Occipital lobe (tissue), 3 donors: ENCODE measurements at places on chromosomes 4 and X. TPM values are rescaled to one million over a fixed set of nuclear protein-coding genes. Genes with fewer than 3 reads are reported as not detected.

DNA sequence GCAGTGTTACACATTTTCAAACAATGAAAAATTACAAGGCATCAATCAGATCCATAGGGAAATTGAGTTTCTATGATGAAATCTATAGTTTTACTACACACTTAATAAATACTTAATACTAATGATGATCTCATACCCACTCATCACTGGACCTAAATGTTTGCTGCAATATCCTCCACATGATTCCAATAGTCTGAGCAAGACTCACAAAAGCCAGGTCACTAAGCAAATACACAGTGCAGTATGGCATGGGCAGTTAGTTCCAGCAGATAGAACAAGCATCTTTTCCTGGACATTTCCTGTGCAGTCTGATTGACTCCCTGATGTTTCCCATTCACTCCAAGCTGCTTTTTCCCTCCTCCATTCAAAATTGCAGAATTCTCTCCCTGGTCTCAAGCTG lies 109.0 kb upstream of the ATOH1 start:
- DNase-seq = no peak

GRCh38 chr4:141020801-141021261 lies 112.4 kb downstream of the RNF150 start:
- DNase-seq = no peak

DNA sequence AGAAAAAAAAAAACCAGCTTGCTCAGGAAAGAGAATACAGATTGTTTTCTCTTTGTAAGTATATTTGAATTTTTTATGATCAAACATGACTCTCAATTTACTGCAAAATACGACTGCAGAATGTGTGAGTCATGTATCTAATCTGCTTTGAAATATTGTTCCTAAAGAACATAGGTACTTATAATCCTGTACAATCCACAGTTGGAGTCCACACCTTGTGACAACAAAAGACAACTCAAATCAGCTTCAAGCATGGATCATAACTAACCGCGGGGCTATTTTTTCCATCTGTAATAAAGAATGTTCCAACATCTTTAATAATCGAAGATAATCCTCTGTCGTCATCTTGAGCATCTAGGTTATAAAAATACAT lies 77.8 kb upstream of the STIM2 start:
- DNase-seq = no peak

- DNase-seq = no peak
These were observed 1.1 kb upstream of the HDAC6 start for GRCh38 chrX:48800574-48801279.

DNA sequence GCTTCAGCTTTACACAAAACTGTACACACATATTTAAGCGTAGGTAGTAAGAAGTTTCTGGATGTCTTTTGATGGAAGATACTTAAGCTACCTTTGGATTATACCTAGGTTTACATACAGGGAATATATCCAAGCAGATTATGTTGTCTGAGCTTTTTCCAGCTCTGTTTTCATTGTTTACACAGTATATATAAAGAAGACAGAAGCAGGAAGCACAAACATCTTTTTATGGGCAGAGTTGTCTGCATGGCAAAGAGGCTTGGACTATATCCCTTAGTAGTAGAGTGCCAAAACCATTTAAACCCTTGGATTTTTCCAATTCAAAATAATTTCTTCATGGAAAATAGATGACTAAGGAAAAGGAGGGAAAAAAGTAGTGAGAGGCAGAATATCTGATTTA lies 329.4 kb upstream of the AGA start:
- DNase-seq = no peak

DNA sequence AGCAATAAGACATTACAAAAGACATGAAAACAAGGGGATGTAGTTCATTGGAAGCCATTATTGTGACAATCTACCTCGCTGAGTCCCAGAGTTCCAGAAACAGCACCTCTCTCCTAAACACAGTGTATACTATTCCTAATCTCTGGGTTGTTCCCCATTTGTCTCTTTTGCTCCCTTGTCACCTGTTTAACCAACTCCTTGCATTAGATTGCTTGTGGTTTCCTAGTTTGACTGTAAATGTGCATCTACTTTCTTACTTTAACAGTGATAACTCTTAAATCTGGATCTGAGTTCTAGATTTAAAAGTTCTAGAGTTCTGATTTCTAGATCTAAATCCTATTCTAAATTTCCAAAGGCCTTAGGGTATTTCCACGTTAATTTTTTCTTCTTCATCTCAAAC lies 71.6 kb upstream of the TET2 start:
- DNase-seq = no peak

GRCh38 chr4:157245351-157245750 lies 24.8 kb downstream of the GRIA2 start:
- DNase-seq = no peak

DNA sequence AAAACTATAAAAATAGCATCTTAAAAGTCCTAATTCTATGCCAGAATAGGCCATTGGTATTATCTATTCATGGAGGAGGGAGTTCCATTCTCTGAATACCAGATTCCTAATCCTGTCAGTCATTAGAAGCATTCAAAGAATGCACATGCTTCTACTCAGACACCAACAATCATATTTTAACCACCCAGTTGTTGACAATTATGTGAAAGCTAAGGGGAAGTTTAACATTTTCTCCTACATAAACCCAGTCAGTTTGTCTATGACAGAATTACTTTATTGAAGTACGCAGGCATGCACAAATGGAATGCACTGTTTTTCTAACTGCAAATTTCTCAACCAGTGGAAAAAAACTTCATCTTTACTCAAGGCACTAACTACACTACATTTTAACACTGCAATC lies 69.6 kb upstream of the MTNR1A start:
- DNase-seq = no peak

DNA sequence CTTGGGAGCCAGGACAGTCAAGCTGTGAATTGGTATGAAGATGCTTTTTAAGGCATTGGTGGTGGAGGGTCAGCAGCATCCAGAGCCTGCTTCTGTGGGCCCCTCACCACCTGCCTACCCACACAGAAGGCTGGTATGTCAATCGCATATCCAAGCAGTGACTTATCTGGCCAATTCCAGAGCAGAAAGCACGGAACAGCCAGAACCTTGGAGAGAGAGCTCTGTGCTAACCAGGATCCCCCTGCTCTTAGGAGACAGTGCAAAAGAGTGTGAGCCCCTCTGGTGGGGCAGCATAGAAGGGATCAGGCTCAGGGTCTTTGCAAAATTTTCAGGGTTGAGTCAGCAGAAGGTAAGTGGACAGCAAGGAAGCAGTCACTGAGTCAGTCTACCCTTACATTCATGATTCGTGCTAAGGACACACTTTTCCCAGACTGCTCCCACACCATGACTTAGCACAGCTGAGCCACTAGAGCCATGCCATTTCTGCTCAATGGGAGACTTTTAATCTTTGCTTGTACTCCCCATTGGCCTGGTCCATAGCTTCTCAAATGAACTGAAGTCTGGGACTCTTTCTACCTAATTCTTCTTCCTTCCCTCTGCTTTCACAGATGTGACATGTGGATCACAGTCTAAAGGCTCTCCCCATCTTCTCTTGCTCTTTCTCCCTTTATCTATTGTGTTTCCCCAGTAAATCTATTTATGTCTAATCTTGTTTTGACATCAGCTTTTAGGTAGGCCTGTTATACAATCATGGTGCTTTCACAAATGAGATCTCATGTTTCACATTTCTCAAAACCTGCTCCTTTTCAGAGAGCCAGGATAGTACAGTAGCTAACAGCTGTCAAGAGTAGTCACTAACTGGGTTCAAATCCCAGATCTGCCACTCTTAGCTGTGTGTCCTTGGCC lies 20.0 kb downstream of the MORF4L2 start:
- no peak for DNase-seq

DNA sequence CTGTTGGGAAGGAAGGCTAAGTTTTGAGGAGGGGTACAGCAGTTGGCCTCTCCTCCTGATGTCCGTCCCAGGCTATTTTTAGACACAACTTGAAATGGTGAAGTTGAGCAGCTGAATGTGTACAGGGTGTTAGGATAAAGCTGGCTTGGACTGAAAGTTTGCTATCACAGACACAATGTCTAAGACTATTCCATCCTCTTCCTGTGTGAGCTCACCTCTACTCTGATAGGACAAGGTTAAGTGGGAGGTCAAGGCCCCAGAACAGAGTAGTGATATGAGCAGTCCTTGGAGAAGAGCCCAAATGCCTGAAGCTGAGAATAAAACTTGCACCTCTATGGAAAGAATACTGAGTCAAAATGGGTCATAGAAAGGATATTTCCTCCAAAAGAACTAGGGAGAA lies 4.1 kb downstream of the ATP1B4 start:
- DNase-seq = no peak

- DNase-seq = no peak
These were observed at the start of gene NPY2R for GRCh38 chr4:155208258-155209054. Gene NPY2R, plus strand, starts transcription at chr4:155208636. Its CDS starts 5,304 bp downstream, at chr4:155213940.

GRCh38 chrX:13717700-13718472 lies 16.5 kb downstream of the TRAPPC2 start:
- no peak for DNase-seq

GRCh38 chrX:56986138-56986537 lies 9.2 kb downstream of the SPIN3 start:
- DNase-seq = no peak

DNA sequence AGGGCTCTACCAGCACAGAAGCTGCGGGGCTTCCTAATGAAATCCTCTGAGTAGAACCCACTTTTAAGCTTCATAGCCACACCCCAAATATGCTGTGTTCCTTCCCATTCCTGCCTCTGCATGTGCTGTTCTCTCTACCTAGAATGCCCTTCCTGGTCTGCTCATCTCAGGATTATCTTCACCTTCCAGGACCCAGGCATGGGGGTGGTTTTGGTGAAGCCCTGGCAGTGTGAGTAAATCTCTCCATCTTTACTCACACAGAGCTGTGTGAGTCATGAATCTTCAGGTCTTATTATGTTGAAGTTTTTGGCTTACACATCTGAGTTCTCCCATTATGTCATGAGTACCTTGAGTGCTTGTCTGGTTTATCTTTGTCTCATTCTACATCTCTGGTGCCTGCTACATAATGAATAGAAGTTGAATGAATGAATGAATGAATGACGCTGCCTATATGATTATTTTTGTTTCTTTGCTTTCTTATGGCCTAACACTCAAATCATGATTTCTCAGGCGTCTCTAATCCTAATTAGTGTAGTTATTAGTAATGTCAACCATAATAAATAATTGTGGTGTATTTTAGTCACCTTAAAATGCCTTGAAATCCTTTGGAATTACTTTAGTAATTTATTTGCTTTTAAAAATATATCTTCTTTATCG lies 41.9 kb downstream of the HADH start:
- DNase-seq = no peak

GRCh38 chrX:103441878-103442535 lies 65.7 kb downstream of the BEX3 start:
- no peak for DNase-seq

DNA sequence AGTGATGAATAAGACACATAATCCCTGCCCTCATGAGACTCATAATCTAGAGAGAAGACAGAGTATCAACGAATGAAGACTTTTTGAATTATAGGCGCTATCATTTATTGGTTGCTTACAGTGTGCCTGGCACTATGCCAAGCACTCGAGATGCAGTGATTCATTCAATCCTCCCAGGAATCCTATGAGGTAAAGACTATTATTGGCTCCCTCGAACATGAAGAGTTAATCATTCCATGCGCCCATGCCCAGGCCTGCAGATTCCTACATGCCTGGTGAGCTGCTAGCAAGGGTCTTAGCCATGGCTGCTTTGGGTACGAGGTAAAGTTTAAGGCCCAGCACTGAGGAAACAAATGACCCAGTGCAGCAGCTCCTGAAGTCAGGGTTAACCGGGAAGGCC lies 47.0 kb downstream of the TEX13B start:
- no peak for DNase-seq

DNA sequence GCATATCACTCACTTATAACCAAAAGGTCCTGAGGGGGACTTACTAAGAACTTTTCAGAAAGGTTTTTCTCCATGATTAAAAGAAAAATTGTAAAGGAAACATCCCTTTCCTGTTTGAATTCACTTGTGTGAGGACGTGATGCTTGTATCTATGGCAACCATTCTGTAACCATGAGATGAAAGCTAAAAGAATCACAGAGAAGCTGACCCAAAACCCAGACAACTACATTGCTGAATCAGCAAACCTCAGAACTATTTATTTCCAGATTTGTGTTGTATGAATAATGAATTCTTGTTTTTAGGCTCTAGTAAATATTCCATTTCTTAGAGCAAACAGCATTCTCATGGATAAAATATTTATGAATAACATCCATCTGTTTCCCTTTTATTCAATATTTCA lies 91.2 kb downstream of the RCHY1 start:
- DNase-seq = no peak

- peak; percentile 56 for DNase-seq
These were observed at the start of the genes HMGN5 and SH3BGRL for GRCh38 chrX:81201671-81202455. Gene HMGN5, minus strand, starts transcription at chrX:81201913. Its CDS starts 80,364 bp downstream, at chrX:81121549. Gene SH3BGRL, plus strand, starts transcription at chrX:81202102. Its CDS starts 99 bp downstream, at chrX:81202201.

GRCh38 chrX:111090458-111090857 lies 5.5 kb upstream of the PAK3 start:
- DNase-seq = no peak

- DNase-seq = no peak
These were observed 252.4 kb upstream of the FAT4 start for GRCh38 chr4:125062115-125063050.

DNA sequence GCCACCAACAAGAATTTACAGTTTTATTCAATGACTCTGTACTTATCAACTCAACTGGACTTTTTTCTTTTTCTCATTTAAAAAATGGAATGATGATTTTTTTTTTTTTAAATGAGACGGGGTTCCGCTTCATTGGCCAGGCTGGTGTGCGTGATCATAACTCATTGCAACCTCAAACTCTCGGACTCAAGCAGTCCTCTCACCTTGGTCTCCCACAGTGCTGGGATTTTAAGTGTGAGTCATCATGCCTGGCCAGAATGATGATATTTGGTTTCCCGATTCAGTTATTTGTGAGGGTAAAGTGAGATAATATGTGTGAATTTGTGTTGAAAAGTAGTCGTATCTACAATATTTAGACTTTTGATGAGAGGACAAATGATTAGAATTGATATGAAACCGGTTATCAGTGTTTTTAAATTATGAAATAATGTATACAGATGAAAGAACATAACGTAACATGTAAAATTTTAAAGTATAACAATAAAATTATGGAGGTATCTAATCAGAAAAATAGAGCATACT lies 66.0 kb upstream of the UNC5C start:
- no peak for DNase-seq

DNA sequence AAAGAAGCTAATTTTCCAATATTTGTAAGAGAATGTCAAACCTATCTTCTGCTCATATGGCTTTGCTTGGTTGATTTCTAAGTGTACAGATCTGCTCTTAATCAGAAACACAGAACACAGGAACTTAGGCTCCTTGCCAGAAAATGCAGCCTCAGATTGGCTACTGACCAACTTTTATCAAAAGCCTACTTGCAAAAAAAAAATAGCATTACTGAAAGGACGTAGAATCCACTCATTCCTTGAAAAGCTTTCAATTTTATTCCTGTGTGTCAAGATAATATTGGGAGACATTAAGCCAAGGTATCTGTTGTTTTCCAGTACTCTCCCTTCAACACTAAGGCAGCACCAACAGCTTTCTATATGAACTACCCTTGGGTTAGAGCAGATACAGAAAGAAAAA lies 127.6 kb upstream of the INTU start:
- no peak for DNase-seq

The ATP2B3 gene
- 7.2 TPM for total RNA-seq

The XAGE5 gene
- not detected for total RNA-seq

The PPEF2 gene
- not detected for total RNA-seq

The CDKL2 gene
- 59.4 TPM for total RNA-seq

The KIAA1210 gene
- under 0.01 TPM for total RNA-seq

The RNF128 gene
- 1.2 TPM for total RNA-seq

The HPSE gene
- 1.6 TPM for total RNA-seq

The RAB39B gene
- total RNA-seq = 28.2 TPM

The SLC34A2 gene
- total RNA-seq = 0.16 TPM

The SSX2 gene
- not detected for total RNA-seq

The ELF2 gene
- 152 TPM for total RNA-seq

The SLC10A6 gene
- not detected for total RNA-seq

The SMARCA1 gene
- total RNA-seq = 78.0 TPM

The CXCL8 gene
- total RNA-seq = 5.1 TPM
